Activated T-helper 1 cell treated with anti-CD3 and anti-CD28 coated beads, Interleukin-12 subunit alpha, Interleukin-12 subunit beta, Interleukin-2, Interleukin-4 antibody, amounts not matched to agents 30 ng/mL and 10 ng/mL and 1 ng/mL, durations not matched to agents 14 hours and 24 hours and 36 hours (primary cell): ENCODE measurements at places on chromosomes 4 and X.

DNA sequence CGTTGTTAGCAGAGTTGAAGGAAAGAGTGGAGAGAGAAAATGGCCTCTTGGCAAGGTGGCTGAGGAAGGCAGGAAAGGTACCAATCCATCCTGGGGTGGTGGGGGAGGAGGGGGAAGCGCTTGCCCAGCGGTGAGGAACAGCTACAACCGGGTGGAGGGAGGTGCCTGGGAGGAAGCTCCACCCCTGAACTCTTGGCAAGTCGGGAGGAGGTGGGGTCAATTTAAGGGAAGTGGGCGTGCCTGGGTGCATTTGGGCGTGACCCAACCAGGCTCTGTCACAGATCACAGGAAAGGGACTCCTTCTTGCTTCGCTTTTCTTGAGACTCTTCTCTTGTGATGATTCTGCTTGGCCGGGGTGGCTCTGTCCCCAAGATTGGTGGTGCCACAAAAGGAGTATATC is 41.7 kb downstream of the BCORL1 start:
- DNase-seq, result peak; percentile 78

DNA sequence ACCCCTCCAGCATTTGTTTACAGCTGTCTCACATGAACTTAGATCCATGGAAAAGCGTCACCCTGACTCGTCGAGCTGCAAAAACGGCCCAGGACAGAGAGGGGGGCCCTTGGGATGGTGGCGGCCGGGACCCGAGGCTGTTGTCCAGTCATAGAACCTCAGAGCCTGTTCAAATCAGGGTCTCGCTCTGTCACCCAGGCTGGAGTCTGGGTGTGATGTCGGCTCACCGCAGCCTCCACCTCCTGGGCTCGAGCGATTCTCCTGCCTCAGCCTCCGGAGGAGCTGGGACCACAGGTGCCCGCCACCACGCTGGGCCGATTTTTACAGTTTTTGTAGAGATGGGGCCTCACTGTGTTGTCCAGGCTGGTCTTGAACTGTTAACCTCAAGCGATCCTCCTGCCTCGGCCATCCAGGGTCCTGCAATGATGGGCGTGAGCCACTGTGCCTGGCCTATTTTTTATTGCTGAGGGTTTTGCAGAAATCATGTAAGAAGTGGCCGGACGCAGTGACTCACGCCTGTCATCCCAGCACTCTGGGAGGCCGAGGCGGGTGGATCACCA is 42.6 kb upstream of the PPP2R3B start:
- DNase-seq, result no peak

DNA sequence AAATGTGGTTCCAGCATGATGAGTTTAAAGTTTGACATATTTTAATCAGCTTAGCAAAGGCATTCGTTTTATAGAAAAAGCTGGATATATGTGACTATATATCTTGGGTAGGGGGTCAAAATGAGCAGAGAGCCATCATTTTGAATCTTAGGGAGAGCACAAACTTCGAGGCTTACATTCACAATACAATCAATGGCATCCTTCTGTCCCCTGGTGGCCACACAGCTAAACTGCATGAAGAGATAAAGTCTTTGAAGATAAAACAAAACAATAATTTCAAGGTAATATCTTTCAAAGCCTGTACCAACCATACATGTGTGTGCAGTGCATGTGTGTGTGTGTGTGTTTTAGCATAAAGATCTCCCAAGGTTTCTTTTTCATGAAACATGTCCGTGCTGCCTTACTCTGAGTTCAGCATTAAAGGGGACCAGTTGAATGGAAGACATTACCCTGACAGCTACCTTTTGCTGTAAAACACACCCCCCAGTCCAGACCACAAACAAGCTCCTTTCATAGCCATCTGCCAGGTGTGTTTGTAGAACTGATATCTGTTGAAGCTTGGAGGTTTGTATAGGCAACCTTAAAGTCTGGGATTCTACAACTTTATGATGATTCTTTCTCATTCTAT is 22.0 kb downstream of the DYNLT3 start:
- DNase-seq, result peak; percentile 17

DNA sequence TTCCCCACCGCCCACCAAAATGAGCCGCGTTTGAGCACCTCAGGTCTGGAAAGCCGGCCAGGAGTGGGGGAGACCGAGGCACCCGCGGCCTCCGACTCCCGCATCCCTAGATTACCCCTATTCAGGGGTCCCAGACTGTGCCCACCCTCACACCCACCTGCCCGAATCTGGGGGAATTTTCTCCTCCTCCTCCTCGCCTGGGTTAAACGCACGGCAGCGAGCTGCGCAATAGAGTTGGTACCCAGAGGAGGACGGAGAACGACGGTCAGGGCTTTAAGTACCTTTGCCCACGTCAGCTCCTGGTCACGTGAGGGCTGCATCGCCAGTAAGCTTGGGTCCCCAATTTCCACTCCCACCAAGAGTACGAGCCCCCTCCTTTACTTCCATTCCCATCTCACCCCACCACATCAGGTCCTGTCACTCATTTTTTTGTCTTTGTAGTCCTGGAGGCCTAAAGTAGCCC is at the start of gene ARMCX2:
Gene ARMCX2, minus strand, starts transcription at position 250 of the 463 bp plus-strand sequence. CDS start 2,262 bp downstream, outside the sequence.
- no peak for DNase-seq

DNA sequence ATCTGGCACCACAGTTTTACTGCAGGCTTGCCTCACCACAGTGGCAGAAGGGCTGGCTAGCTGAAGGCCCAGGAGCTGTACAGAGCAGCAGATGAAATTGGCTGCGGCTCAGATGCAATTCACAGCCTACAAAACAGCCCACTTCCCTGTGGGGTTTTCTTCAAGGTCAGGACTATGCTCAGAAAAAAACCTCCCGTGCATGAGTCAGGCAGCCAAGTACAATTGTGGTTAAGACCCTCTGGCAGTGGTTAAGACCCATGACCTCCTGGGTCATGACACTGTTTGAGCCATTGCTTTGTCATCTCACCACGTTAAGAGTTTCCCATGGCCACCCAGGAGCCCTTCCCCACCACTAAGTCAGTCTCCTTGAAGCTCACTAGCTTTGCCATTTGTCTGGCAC is 276.3 kb downstream of the HNRNPD start:
- DNase-seq, result no peak

DNA sequence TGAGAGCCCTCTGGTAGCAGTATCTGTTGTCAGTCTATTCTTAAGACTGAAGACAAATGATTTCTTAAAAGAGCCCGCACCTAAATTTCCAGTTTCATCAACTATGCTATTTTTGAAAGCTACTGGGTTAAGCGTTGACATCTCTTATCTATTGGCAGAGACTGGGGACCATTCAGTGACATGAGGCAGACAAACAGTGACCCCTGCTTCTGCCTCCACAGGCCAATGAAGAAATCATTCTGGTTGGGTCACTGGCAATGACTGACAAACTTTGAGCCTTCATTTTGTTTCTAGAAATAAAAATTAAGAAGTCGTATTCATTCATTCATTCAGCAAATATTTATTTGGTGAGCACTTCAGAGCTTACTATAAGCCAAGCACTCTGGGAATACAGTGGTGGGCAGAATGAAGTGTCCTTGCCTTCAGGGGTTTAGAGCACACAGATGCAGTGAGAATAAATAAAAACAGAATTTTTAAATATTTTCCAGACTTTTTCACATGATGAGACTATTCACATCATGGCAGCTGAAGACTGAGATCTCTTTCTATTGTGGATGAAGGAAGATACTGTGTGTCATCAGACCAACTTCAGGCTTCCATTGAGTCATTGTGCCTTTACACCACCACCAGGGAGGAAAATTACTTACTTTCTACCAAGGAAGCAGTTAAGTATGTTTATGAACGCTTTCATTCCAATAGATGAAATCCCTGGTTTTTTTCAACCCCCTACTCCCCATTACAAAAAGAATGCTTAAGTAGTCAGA is 36.0 kb downstream of the SORBS2 start:
- no peak for DNase-seq

DNA sequence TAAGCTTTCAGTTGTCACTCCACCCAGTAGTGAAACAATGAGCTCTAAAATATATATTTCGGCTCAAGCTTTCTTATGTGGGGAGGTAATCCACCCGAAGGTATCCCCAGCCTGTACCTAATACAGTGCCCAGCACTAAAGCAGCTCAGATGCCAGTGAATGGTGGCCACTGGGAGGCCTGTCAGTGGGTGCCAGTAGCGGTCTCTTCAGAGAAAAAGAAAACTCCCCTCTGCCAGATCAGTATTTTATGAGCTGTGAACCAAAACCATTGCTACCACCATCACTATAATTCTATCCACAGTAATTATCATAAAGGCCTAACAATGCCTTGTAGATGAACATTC is 835 bp upstream of the NFKB1 start:
- DNase-seq, result no peak

GRCh38 chr4:127968586-127968985 is 3.4 kb downstream of the ABHD18 start:
- no peak for DNase-seq

DNA sequence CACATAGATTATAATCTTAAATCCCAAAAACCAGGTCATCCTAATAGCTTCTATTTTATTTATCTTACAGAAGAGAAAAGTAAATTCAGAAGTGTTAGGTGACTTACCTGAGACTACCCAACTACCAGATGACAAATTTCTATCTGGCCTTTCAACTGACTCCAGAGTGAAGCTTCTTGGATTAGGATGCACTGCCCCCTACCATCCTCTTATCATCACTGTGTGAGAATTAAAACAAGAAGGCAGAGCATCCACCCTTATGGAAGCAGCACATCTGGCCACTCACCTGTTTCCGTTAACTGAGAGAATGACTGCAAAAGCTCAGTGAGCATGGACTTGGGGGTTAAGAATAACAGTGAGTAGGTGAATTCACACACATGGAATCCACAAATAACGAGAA is 502.6 kb upstream of the TECRL start:
- no peak for DNase-seq

GRCh38 chr4:3316146-3316545 is 23.3 kb downstream of the RGS12 start:
- DNase-seq, result no peak

- no peak for DNase-seq
These were observed 123.4 kb downstream of the SPCS3 start for GRCh38 chr4:176443117-176443516.

- no peak for DNase-seq
These were observed 230.6 kb downstream of the PTTG2 start for GRCh38 chr4:38190717-38191178.

- peak; percentile 10 for DNase-seq
These were observed 14.7 kb upstream of the ANXA5 start for GRCh38 chr4:121711263-121712000.

DNA sequence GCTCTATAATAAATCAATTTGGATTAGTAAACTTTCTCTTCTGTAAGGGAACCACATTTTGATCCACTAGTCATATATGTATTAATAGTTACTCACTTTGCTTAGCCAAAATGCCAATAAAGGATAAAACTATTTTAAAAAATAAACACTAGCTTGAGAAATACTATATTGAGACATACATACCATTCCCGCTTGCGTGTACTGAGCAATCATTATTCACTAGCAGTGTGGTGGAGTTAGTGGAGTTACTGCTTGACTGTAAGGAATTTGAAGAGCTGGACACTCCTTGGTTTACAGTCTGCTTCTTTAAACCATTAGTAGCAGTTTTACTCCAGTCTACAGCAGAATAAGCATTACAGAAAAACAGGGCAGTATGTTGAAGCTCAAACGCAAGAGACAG is 10.8 kb upstream of the PHKA2 start:
- no peak for DNase-seq

GRCh38 chrX:131277543-131278136 is 11.5 kb downstream of the IGSF1 start:
- no peak for DNase-seq

GRCh38 chr4:14168919-14169318 is 541.4 kb upstream of the BOD1L1 start:
- DNase-seq, result no peak

DNA sequence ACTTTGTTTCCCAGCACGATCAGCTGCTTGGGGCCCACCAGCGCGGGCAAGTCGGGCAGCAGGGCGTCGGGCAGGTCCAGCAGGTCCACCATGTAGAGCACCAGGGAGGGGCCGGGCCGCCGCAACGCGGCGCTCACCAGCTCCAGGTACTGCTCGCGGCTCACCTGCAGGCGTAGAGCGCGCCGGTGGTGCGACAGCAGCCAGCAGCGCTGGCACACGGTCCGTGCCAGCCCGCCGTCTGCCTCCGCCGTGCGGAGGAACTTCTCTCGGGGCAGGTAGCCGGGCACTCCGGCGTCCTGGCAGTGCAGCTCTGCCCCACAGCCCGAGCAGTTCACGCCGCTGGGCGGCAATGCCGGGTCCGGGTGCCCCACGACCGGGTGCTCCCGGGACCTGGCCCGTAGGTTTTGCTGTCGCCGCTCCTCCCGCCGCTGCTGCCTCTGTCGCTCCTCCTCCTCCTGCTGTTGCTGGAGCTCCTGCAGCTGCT is 527 bp downstream of the NOA1 start:
- peak; percentile 35 for DNase-seq

- no peak for DNase-seq
These were observed 8.2 kb upstream of the IQCM start for GRCh38 chr4:149823769-149824221.

DNA sequence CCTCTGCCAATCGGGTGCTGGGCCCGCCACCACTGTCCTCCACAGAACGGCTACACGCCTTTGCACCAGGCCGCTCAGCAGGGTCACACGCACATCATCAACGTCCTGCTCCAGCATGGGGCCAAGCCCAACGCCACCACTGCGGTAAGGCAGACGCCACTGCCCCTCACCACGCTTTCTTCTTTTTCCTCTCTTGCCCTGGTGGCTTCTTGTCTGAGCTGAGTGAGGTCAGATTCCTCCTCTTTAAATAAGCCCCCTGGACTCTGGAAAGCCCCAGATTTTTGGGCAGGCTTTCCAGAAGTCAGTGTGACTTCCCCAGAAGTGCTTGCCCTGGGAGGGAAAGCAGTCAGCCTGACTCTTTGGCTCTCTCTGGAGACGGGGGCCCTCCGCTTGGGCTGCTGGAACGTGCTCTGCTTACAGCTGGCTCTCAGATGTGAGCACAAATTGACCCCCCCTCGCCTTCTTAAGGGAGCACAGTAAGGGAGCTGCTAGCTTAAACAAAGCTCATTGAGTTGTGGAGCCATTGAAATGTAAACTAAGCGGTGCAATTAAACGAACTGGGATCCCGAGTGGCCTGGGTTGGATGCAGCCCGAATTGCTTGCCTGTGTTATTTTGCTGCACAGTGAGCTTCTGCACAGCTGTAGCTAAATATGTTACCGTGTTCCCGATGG is 243.1 kb downstream of the ANK2 start:
- DNase-seq, result no peak

- no peak for DNase-seq
These were observed 136.8 kb upstream of the PDLIM3 start for GRCh38 chr4:185672151-185672550.

GRCh38 chr4:78592088-78592783 is 40.7 kb downstream of the ANXA3 start:
- DNase-seq, result no peak

GRCh38 chr4:148515248-148515647 is 73.0 kb upstream of the NR3C2 start:
- DNase-seq, result no peak

GRCh38 chr4:11165052-11165451 is 263.6 kb downstream of the HS3ST1 start:
- no peak for DNase-seq
